Left renal pelvis (tissue), 4 donors: ENCODE measurements at places on chromosomes 1 and 21. TPM values are rescaled to one million over a fixed set of nuclear protein-coding genes. Genes with fewer than 3 reads are reported as not detected.

DNA sequence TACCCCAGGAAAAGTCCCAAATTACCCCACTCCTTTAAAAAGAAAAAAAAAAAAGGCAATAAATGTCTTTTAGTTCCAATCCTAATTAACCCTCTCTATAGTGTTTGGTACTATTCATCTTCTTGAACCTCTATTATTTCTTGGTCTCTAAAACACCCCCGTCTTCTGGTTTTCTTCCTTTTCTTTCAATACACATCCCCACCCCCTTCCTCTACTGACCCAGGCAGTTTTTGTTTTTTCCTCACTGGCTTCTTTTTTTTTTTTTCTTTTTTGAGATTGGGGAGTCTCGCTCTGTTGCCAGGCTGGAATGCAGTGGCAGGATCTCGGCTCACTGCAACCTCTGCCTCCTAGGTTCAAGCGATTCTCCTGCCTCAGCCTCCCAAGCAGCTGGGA is 26.1 kb downstream of the EGLN1 start:
- DNase-seq, result no peak

DNA sequence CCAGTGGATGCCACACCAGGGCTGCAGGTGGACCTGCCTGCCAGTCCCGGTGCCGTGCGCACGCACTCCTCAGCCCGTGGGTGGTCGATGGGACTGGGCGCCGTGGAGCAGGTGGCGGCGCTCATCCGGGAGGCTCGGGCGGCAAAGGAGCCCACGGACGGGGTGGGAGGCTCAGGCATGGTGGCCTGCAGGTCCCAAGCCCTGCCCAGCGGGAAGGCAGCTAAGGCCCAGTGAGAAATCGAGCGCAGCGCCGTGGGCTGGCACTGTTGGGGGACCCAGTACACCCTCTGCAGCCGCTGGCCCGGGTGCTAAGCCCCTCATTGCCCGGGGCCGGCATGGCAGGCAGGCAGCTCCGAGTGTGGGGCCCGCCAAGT is 1171.8 kb upstream of the B3GALT2 start:
- DNase-seq, result no peak

DNA sequence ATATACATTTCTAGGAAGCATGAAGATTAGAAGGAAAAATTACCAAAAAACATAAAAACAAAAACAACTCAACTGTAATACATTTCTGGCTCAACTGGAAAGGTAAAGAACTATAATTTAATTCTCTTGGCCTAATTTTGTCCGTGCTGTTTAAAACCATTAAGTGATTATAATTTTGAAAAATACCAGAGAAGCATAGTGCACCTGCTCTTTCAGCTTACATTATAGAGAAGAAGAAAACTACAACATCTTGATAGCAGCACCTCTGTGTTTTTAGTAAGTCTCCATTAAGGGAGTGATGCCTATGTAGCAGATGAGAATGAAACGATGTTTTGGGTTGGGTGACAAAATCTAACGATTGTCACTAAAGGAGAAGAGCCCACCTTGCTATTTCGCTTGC is 19.3 kb upstream of the MAN1A2 start:
- no peak for DNase-seq

- DNase-seq, result no peak
Measured at GRCh38 chr1:54016343-54017282, 1.4 kb downstream of the LDLRAD1 start.

- no peak for DNase-seq
Measured at GRCh38 chr1:158818975-158819431, 12.1 kb upstream of the MNDA start.

Gene DCST1
- polyA plus RNA-seq, result 0.22 TPM

Gene RGS13
- not detected for polyA plus RNA-seq

Gene TCHH
- 0.05 TPM for polyA plus RNA-seq
